ENCODE measurements at places on chromosomes 7 and 10. TPM values are rescaled to one million over a fixed set of nuclear protein-coding genes. Genes with fewer than 3 reads are reported as not detected.

The TMEM213 gene
- not detected for total RNA-seq

The CROT gene
- total RNA-seq, result 6.4 TPM

The ESYT2 gene
- 96.4 TPM for total RNA-seq

The OGDHL gene
- 0.40 TPM for total RNA-seq

The DNAJC12 gene
- total RNA-seq, result 54.4 TPM

The ITIH5 gene
- total RNA-seq, result 0.12 TPM

The IFIT2 gene
- 2.4 TPM for total RNA-seq

The TBX20 gene
- total RNA-seq, result 2.4 TPM

The ITPRID1 gene
- total RNA-seq, result not detected
